ENCODE measurements at places on chromosomes 1 and 21.

DNA sequence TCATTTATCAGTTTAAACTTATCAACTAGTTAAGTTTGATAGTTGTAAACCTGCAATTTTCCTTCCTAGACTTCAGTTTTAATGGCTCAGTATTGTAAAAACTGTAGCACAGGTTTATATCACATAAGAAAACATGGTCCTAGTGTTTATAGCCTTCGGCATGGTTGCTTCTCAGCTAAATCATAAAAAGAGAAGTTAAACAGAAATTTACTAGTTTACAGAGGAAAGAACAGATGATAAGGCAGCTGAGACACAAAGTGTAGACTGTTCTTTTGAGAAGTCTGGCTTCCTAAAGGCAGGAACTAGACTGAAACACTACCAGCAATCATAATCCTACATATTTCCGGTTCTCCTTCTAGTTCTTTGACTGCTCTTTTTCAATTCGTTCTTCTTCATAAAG is 39.8 kb downstream of the WNT2B start:
- DNase-seq = no peak

DNA sequence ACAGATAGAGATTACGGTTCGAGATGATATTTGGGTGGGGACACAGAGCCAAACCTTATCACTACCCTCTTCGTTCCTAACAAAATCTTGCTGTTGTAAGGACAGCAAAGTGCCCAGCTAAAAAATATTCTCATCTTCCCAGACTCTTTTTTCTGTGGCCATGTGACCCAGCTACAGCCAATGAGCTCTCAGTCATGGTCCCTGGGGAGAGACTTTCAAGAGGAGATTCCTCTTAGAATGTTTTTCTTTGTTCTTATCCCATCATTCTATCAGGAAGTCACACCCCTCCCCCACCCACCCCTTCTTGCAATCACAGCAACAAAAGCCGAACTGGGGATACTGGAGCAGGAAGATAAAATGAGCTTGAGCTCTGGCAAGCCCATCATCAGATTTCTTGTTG is 247.1 kb downstream of the CHRM3 start:
- no peak for DNase-seq

- DNase-seq = no peak
These were observed 12.1 kb upstream of the ITPKB start for GRCh38 chr1:226751214-226751613.

- DNase-seq = no peak
These were observed 17.2 kb downstream of the CSRP1 start for GRCh38 chr1:201489643-201490261.

- DNase-seq = no peak
These were observed 37.0 kb downstream of the SPAG17 start for GRCh38 chr1:118148034-118148433.

DNA sequence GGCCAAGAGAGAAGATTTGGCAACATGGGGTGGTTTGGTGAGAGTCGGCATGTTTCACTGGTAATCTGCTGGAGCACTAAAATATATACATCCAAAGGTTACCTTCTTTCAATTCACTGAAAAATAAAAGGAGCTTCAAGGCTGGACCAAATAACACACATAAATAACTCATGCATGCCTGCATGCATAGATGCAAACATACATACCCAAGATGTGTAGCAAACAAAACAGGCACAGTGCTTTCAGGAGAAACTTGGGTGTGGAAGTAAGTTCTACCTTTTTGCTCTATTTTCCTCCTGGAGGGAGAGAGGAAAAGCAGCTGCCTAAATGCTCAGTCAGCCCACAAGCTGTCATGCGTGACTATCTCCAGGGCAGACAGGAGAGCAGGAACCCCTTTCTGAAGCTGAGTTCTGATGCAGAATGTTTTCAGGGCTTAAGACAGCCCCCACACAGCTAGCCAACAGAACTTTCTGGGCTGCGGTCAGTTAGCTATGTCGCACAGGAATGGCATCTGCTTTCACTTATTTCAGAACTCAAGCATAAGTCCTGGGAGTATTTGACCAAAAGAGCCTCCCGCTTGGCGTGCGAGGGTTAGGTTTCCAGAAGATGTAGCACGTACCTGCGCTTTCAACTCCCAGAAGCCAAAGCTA is 166.2 kb downstream of the TOMM20 start:
- DNase-seq = no peak

GRCh38 chr21:22444990-22445389 is 1446.8 kb downstream of the NCAM2 start:
- DNase-seq = no peak

DNA sequence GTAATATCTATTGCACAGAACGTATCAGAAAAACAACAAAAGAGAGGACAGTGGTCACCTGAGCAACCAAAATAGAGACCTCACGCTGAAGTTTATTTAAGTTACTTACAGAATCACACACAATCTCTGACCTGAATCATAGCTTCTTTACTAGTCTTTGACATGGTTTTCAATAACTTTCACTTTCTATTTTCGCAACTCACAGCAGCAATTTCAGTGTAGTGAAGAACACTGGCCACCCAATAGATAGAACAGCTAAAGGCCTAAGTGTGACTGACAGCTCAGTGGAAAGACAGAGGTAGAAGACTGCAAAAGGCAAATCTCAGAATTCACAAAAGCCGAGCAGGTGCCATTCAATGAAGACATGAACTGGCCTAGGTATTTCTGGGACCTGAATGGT is 435.6 kb upstream of the CHRM3 start:
- DNase-seq = no peak

DNA sequence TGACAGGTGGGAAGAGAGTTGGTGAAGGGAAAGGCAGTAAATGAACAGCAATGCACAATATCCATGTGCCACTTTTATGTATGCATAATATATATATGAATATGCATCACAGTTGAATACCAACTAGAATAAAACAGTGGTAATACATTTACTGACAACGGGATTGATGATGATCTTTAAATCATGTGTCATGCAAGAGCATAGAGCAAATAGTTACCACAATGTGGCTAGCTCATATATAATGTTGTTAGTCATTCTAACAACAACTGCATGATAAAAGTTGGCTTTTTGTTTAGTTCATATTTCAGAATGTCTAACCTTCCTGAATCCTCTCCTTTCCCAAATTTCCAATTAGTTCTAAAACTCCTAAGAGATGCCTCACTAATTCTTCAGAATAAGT is 46.4 kb downstream of the GORAB start:
- no peak for DNase-seq

GRCh38 chr1:235423214-235423652 is 56.0 kb downstream of the TBCE start:
- peak; percentile 5 for DNase-seq

GRCh38 chr1:76203127-76203526 is 128.6 kb downstream of the ST6GALNAC3 start:
- no peak for DNase-seq

- DNase-seq = no peak
These were observed 710.7 kb upstream of the ADAMTS5 start for GRCh38 chr21:27677546-27677945.

DNA sequence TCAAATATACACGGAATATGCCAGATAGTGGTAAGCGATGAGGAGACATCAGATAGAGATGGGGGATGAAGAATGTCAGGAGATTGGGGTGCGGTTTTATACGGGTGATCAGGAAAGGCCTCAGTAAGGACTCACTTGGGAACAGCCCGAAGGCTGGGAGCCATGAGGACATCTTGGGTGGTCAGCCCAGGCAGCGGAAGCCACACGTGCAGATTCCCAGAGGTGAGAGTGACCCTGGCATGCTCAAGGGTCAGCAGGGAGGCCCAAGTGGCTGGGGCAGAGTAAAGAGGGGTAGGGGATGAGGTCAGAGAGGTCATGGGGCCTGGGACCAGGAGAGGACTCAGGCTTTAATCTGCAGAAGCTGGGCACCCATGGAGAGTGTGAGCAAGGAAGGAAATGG is 106.6 kb downstream of the MATN1 start:
- DNase-seq = no peak

- DNase-seq = no peak
These were observed 80.3 kb downstream of the TENT5C start for GRCh38 chr1:117685936-117686806.

GRCh38 chr1:28449904-28450303 is 55.9 kb upstream of the RCC1 start:
- peak; percentile 15 for DNase-seq

DNA sequence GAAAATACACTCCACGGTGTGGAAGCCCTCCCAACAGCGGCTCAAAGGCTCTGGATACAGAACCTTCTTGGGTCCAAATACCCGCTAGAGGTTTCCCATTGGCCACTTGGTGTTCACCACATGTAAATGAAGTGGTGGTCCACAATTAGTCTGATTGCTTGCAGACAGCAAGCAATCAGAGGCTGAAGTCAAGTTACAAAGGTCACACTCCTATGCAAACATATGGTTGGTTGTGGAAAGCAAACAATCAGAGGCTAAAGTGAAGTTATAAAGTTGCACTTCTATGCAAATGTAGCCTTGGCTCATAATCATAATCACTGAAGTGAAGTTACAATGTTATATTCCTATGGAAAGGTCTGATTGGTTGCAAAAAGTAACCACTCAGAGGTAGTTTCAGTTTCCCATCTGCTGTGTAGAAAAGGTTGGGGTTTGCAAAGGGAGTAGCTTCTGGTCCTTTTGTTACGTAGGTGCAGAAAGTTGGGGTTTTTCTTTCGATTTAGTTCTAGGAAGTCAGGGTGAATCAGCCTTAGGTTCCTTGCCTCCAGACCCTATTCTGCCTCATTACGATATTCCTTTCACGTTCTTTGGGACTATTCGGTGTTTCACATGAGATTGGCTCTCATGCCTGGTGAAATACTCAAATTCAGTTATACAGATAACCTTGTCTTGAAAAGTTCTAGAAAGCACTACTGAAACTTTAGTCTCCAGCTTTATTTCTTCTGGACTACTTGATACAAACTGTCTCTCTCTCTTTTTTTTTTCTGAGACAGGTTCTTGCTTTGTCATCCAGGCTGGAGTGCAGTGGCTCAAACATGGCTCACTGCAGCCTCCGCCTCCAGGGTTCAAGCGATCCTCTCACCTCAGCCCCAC is 36.7 kb upstream of the MTF2 start:
- peak; percentile 87 for DNase-seq

DNA sequence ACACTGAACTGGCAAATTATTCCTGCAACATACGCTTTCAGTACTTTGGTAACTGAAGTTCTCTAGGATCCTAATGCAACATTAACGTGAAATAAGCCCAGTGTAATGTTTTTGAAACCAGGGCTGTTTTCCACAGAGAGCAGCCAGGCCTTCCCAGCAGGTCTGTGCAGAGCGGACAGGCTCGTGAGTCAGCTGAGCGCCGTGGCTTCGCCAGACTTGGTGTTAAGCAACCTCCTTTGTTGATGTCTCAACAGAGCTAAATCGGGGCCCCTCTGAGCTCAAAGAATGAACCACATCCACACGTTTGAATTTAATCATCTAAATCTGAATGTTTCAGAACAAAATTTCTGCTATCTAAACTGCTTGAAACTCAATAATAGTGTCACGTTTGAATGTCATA is 181.8 kb upstream of the FMN2 start:
- no peak for DNase-seq

DNA sequence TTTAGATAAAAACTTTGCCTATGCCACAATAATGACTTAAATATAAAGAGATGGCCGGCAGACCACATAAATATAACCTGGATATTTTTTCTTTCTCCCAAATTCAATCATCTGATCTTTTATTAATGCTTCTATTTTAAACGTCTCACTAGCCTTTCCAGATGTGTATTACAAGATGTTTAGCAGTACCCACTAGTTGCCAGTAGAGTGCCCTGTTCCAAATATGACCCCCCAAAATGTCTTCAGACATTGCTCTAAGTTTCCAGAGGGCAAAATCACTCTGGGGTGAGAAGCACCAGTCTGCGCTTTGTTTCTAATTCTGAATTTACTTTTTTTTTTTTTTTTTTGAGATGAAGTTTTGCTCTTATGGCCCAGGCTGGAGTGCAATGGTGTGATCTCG is 268.1 kb downstream of the GRIK1 start:
- no peak for DNase-seq

GRCh38 chr1:31701091-31701736 is 2.6 kb downstream of the COL16A1 start:
- DNase-seq = peak; percentile 15

DNA sequence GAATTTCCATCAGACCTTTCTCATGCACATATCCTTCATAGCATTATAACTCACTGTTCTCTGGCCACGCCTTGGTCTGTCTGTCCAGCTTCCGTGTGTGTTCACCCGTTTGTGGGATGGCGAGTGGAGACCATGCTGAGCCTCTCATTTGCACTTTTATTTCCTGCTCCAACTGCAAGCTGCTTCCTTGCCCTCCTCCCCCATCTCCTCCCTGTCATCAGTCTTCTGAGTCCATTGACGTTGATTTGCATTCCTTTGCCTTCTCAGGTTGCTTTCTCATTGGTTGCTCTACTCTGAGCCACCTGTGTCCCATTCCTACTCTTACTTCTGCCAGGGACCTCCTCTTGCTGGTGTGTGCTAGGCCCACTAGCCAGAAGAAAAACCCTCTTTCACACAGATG is 146.4 kb downstream of the NOS1AP start:
- DNase-seq = no peak

DNA sequence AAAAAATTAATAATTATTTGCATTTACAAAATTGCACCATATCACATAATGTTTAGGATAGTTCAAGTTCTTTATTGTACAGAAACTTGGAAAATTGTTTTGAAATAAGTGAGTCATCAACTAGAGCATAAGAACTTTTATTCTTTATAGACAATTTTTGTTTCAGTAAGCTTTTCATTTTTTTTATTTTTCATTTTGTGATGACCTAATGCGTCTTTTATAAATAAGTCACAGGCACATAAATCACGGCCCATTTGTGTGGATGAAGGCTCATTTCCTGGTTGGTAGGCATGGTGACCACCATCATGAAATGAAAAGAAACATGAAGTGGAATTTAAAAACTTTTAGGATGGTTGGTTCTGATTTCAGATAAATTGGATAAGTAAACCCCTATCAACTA is 39.3 kb downstream of the SPAG17 start:
- no peak for DNase-seq

- DNase-seq = no peak
These were observed 381.4 kb downstream of the RWDD3 start for GRCh38 chr1:95615421-95615820.

- DNase-seq = no peak
These were observed 58.5 kb upstream of the SIPA1L2 start for GRCh38 chr1:232688398-232688797.

GRCh38 chr1:113756461-113756860 is 2.8 kb downstream of the PHTF1 start:
- no peak for DNase-seq

- DNase-seq = no peak
These were observed 564.3 kb upstream of the NEGR1 start for GRCh38 chr1:72846476-72847278.

- no peak for DNase-seq
These were observed 184.5 kb downstream of the FASLG start for GRCh38 chr1:172843444-172843843.

DNA sequence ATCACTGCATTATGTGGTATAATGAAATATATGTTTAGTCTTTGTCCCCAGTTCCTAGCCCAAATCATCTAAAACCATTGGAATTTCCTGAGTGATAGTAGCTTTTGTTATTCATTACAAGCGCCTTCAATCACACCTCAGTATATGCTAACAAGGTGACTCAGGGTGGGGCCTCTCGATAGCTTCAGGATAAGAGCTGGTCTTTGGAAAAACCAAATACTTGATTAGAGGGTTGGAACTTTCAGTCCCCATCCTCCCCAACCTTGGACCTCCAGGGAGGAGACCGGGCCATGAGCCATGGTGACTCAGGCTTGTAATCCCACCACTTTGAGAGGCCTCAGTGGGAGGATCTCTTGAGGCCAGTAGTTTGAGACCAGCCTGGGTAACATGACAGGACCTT is 5.1 kb upstream of the BRDT start:
- no peak for DNase-seq

GRCh38 chr1:34425785-34426184 is 249.1 kb downstream of the C1orf94 start:
- no peak for DNase-seq

- DNase-seq = no peak
These were observed 28.2 kb upstream of the DOCK7 start for GRCh38 chr1:62716397-62716796.
